CD4-positive, alpha-beta memory T cell (primary cell): ENCODE measurements at places on chromosomes 7 and 10.

GRCh38 chr10:1240341-1240775 is 184.2 kb downstream of the WDR37 start:
- peak; percentile 55 for DNase-seq

- no peak for DNase-seq
Measured at GRCh38 chr7:91050677-91051076, 213.6 kb upstream of the FZD1 start.

DNA sequence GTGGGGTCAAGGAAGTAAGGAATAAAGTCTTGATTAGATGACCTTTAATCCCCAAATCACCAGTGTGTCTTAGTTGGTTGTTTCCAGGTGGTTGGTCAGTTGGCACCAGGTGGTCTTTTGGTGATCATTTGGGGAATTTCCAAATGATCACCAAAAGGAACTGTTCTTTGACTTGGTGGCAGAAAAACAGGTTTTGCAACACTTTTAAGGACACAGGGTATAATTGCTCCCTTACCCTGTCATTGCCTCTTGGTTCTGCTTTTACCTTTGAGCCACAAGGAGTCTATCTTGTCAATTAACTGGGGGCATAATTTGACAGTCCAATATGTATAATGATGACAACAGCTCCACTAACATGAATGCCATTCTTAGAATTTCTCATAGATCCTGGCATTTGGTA is 104.2 kb downstream of the ADK start:
- no peak for DNase-seq

- DNase-seq, result no peak
Measured at GRCh38 chr10:12377658-12378290, 28.4 kb downstream of the CAMK1D start.

GRCh38 chr10:117431160-117431559 is 55.9 kb upstream of the PDZD8 start:
- DNase-seq, result no peak

GRCh38 chr10:9215121-9215520 is 1160.6 kb downstream of the GATA3 start:
- DNase-seq, result no peak

GRCh38 chr7:116938678-116939077 is 14.6 kb upstream of the ST7 start:
- no peak for DNase-seq

DNA sequence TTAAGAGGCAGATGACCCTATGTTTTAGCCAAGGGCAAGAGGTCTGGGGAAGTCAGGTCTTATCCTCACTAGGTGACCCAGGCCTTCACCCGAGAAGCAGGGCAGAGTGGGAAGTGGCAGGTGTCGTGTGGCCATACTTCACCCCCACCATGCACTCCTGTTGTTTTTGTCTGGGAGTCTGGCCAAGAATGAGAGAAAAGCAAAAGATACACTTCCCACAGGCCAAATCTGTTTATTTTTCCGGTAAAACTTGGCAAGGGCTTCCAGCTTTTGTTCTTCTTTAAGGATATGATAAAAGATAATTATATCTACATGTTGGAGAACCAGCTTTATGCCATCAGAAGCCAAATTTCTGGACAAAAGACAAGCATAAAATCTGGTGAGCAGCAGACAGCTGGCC is 137.4 kb upstream of the CDC14C start:
- no peak for DNase-seq

DNA sequence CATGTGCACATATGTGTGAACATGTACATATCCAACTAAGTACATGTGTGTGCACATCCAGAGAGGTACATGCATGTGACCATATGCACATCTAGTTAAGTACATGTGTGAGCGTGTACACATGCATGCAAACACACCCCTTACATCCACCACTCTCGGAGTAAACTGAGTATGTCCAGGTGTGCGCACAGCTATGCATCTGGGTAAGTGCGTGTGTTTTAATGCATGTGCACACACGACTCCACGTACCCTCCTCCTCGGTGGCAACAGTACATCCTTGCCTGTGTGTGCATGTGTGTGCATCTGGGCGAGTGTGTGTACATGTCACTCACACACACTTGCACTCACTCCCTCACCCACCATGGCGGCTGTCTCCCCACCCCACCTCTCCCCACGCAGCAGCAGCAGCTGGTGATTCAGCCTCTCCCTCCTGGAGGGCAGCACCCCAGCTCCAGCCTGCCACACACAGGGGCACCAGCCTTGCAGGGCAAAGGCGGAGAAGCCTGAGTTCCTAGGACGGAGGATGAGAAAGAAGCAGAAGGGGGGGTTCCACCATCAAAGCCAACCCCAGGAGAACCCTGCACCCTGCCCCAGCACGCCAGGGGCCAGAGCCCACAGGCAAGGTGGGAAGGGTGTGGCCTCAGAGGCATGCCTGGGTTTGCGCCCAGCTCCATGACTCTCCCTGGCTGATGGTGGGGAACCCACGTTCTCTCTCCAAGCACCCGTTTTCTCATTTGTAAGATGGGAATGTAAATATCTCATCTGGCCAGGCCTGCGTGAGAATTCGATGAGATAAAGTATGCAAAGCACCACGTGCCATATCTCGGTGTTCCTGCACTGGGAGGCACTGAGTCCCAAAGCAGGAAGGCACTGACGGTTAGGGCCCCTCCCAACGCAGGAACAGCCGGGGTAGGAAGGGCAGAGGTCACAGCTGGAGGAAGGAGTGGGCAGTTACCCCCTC is 27.7 kb upstream of the DNAAF5 start:
- no peak for DNase-seq

DNA sequence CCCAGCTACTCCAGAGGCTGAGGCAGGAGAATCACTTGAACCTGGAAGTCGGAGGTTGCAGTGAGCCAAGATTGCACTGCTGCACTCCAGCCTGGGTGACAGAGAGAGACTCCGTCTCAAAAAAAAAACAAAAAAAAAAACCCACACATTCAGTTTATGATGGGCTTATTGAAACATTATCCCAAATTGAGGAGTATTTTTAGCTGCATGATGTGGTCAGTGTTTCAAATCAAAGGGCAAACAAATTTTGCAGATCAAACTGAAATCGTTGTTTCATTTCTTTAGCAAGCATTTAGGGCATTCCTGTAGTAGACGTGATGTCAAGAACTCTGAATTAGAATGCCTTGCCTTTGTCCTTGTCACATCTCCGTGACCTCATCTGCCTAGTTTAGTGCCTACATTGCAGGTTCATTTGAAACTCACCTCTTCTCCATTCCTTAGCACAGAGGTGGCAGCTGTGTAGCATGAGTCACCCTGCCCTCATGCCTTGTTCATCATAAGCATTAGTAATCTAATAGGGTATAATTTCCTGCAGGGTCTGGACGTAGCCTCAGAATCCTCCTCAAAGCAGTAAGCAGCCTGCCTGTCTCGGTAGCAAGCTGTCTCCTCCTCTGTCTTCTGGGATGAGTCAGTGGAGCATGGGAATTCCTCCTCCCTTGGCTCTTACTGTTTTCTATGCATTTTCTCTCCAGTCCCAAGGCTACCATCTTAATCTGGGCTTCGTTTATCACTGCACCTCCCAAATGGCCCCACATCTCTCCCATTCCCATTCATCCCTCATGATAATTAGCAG is 73.8 kb downstream of the CUL1 start:
- no peak for DNase-seq

GRCh38 chr7:130904031-130904757 is 170.2 kb upstream of the KLF14 start:
- no peak for DNase-seq

- no peak for DNase-seq
Measured at GRCh38 chr7:128836729-128837348, 6.6 kb downstream of the FLNC start.

DNA sequence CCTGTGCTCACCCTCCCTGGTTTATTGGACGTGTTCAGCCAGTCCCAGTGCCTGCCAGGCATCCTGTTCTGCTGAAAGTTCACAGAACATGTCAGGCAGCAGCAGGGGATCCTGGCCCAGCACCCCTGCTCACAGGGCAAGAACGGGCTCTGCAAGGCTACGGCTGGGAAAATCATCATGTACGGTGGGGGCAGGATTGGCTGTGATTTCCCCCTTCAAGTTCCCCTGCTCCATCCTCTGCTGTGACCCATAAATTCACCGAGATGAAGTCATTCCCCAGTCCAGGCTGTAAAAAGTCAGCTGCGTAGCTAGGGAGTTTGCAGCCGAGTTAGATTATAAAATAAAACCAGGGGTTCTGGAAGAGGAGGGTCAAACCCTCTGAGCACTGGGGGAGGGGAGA is 484.1 kb upstream of the ZMIZ1 start:
- DNase-seq, result no peak

DNA sequence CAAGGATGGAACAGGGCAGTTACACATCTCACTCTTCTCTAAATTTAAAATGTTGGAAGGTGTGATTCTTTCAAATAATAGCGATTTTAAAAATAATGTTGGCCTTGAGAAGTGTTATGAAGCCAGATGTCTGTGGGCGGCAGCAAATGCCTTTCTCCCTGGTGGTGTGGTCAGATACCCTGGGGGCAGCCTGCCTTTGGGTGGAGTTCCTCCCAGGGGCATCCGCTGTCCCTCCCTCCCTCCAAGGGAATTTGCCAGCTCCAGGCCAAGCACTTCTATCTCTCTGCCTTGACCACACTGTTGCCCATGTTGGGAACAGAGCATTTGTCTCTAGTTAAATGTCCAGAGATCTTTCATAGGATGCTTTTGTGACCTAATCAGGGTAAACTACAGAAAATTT is 121.4 kb downstream of the POU6F2 start:
- DNase-seq, result no peak

DNA sequence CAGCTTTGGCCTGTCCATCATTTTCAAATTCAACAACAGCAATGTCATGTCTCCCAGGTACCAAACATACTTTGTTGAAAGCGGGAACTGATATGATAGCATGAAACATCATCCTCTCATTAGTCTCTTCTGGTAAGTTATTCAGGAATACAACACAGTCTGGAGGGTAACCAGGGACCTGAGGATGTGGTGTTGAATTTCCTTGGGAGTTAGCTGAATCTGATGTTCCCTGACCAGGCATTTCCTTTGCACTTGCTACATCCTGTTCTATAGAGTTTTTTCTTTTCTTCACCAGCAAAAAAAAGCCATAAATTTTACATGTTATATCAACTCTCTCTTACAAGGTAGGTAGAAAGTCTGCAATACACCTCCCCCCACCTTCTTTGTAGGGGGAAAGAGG is 97.8 kb upstream of the AFAP1L2 start:
- no peak for DNase-seq

DNA sequence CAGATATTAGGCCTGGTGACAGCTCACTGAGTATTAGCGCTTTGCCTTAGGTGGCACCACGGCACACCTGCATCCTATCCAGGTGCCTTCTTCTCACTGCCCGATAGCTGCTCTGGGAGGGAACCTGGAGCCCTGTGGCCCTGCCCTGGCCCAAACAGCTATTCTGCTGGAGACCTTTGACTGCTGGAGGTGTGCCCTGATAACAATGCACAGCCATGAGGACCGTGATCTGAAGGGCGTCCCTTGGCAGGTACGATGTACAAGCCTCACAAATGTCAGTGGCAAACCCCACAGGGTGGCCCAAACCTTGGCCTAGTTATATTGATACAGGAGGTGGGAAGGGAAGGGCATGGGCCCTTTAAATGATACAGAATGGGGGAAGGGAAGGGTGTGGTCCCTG is 259.5 kb downstream of the GRID1 start:
- no peak for DNase-seq
